ENCODE measurements at places on chromosomes 1 and 21. TPM values are rescaled to one million over a fixed set of nuclear protein-coding genes. Genes with fewer than 3 reads are reported as not detected.

DNA sequence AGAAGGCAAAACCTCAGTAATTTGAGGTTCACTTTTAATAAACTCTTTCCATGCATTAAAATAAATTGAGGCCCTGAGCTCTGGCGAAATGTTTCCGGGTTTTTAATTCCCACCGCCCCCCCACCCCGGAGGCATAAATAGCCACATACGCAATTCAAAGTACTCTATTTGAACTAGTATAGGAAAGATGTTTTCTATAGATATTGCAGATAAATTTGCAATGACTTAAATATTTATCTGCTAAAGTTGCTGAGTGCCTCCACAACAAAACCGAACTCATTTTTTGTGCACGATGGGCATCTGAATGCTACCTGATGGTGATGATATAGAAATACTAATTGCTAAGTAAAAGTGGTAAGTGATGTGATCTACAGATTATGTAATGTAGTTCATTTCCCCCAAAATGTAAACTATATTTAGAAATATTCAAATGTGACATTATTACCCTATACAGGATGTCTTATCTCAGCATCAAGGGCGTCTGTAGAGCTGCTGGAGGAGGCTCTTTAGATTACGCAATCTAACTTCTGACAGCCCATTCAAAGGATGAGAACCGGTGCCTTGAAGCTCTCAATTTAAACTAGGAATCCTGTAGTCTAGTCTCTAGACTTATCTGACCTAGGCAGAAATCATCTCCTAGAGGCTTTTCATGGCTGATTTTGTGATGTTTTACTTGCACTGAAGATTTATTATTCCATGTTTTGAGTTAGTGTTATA lies 8.5 kb downstream of the IRF2BP2 start:
- no peak for DNase-seq

The NES gene
- 42.4 TPM for total RNA-seq

- DNase-seq, result no peak
Observed at GRCh38 chr1:92690212-92690906, 94.5 kb downstream of the EVI5 start.

- no peak for DNase-seq
Observed at GRCh38 chr21:41857771-41858300, 21.3 kb downstream of the PRDM15 start.

GRCh38 chr1:83978056-83978455 lies 20.9 kb downstream of the TTLL7 start:
- no peak for DNase-seq

- DNase-seq, result no peak
Observed at GRCh38 chr21:26652854-26653253, 79.8 kb upstream of the CYYR1 start.

GRCh38 chr1:28243685-28244311 lies 7.9 kb downstream of the ATP5IF1 start:
- DNase-seq, result no peak

GRCh38 chr1:245987577-245987976 lies 519.5 kb downstream of the SMYD3 start:
- no peak for DNase-seq

DNA sequence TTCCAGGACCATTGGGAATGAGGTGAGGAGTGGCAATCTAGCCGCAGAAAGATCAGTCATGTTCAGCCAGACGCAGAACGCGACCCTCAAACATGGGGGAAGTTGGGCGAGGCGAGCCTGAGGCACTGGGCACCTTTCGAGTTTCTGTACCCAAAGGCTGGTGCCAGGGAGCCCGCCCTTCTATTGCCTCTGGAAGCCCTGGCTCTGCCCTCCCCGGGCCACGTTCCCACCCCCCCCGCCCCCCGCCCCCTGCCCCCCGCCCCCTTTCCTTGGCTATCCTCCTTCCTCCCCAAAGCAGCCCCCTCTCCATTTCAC lies 2.2 kb upstream of the ZBTB7B start:
- no peak for DNase-seq

The REN gene
- total RNA-seq, result 0.89 TPM

The GPR37L1 gene
- 0.10 TPM for total RNA-seq

DNA sequence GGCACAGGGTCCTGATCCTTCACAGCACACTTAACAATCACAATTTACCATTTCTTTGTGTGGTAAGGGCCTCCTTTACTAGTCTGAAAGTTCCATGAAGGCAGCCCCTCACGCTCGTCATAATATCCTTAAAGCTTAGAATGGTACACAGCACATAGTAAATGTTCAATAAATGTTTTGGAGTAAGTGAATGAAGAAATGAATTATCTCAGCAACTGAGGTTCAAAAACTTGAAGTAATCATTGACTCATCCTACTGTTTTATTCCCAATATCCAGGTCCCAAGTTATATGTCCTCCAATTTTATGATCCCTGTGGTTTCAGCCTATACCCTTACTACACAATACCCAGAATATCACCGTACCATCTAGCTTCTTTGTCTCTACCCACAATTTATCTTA lies 2.2 kb upstream of the C1orf162 start:
- DNase-seq, result no peak

Measured in ureter (tissue), 1 donor.